ENCODE measurements at places on chromosomes 1 and 21.

DNA sequence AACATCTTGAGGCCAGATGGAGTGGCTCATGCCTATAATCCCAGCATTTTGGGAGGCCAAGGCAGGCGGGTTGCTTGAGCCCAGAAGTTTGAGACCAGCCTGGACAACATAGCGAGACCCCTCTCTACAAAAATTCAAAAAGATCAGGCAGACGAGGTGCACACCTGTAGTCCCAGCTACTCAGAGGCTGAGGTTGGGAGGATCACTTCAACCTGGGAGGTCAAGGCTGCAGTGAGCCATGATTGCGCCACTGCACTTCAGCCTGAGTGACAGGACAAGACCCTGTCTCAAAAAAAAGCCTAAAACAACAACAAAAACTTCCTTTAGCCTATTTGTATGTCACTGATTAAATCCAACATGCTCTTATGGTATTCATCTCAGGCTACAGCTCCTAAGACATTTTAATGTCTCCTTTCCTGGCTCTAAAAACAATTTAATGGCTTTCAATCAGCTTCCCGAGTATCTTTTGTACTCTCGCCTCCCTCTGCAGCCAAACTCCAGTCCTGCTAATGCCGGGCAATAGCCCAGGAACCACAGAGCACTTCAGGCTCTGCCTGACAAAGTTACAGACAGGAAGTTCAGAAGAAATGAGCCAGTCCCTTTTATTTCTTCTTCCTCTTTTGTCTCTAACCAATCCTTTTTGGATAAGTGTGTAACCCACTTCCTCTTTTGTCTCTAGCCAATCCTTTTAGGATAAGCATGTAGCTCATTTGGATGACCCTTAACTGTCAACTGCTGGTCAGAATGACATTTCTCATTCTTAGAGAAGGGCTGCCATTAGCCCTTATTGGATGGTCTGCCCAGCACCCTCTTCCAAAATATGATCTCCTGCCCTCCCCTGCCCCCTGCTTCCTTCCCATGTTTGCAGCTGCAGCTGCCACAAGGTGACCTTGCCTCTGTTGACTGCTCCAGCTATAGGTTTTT is 6.6 kb upstream of the DOP1B start:
- DNase-seq = no peak

- DNase-seq = no peak
These were observed 194.2 kb downstream of the ZSCAN20 start for GRCh38 chr1:33666616-33667015.

DNA sequence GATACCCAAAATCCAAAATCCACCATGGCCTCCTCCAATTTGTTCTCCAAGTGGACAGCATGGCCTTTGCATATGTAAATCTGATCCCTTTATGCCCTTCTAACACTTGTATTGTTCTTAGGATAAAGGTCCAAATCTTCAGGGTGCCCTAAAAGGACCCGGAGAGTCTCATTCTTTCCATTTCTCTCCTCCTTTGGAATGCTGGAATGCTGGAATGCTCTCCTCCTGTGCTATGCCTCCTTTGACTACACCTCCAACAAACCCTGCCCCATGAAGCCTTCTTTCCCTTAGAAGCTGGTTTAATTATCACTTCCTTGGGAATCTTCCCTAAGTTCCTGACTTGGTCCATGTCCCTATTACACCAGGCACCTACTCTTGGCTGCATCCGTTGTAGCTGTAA is 484.8 kb upstream of the RUNX1 start:
- no peak for DNase-seq

DNA sequence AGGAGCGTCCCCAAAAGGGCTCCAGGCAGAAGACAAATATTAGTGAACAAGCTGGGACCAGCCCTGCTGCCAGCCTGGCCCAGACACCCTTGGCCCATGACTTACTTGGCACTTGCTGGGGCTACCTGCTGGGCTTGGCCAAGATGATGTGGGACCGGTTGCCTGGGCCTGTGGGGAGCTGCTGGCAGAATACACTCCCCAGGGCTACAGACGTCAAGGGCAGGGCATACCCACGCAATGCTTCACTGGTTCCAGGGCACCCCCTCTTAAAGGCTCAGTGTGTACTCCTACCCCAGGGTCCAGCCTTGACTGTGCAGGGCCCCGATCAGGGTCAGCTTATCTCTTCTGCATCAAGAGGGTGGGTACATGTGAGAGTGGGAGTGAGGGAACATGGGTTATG is 106.5 kb upstream of the SLC2A1 start:
- DNase-seq = no peak

- no peak for DNase-seq
These were observed 12.7 kb downstream of the TTC22 start for GRCh38 chr1:54788459-54788858.

DNA sequence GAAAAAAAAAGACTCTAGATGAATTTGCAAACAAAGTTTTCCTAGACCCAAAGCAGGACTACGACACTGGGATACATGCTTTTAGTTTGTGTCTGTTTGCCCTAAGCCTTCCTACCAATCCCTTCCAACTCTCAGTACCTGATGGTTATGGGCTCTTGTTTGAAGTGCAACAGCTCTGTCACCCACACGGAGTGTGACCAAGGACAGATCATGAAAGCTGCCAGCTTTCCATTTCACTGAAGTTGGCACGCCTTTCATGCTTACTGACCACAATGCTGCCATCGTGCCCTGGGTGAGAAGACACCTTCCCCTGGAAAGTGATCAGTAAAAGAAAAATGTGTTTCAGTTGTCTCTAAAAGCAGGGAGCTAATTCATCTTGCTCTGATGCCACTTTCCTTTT is 312.5 kb upstream of the PTBP2 start:
- DNase-seq = no peak

DNA sequence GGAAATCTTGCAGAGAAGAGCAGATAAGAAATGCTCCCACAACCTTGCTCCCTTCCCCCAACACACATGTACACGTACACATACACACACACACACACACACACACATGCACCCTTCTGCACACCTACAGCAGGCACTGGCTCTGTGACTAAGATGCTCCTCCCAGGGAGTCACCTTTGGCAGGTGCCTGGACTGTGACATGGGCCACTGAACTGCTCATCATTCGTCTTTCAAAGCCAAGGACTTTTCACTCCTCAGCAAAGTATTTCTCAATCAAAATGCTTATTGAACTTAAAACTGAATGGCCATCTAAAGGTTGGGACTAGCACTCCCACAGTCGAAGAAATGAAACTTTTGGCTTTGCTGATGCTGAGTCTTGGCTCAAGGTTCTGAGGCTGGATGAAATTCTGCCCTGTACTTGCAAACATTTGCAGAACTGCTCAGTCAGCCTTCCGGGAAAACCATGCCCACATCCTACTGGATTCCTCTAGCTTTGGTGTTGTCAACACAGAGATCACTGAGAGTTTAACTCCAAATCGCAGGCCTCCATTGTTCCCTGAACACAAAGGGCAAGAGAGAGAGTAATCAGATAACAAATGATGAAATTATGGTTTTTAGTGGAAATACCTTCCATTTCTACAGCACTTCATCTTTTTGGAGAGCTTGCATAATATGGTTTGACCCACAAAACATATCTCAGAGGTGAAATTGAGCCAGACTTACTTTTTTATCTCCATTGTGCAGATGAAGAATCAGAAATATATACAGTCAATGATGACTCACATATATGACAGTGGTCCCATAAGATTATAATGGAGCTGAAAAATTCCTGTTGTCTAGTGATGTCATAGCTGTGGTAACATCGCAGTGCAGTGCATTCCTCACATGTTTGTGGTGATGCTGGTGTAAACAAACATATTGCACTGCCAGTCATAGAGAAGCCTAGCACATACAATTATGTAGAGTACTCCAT is 72.4 kb upstream of the BCAR3 start:
- no peak for DNase-seq

- no peak for DNase-seq
These were observed 69.5 kb upstream of the DESI2 start for GRCh38 chr1:244583358-244583982.

GRCh38 chr21:26900980-26901379 is 55.8 kb upstream of the ADAMTS1 start:
- DNase-seq = no peak
